Activated CD4-positive, alpha-beta T cell treated with anti-CD3 and anti-CD28 coated beads for 36 hours (primary cell): ENCODE measurements at places on chromosomes 5 and 9.

GRCh38 chr9:107853461-107853860 lies 363.9 kb upstream of the KLF4 start:
- no peak for DNase-seq

DNA sequence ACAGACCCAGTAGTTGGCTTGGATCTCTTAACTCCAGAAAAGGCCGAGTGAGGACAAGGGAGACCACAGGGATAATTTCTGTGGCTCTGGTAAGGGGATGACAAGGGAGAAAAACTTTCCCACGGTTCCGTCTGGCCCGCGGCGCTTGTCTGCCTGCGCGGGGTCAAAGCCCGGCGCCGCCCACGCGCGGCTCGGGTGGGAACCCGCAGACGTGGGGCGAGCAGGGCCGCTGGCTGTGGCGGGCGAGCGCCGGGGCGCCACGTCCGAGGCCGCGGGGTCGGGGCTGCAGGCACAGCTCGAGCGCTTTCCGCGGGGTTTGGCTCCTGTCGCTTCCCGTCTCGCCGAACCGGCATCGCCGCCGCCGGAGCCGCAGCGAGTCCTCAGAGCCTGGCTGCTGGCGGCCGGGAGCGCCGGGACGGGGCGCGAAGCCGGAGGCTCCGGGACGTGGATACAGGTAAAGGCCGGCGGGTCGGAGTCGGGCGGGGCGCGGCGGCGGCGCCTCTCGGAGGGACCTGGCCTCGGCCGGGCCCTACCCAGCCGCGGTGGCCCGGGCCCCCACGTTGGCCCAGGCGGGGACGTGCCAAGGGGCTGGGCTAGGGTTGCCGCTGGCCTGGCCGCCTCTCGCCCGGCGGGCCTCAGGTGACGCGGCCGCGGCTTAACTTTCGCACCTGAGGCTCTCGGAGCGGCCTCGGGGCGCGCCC lies at the start of gene RNF180:
Gene RNF180 (plus strand): TSS at position 344 of the 701 bp plus-strand sequence. CDS start 34,965 bp downstream, outside the sequence.
- peak; percentile 30 for DNase-seq

GRCh38 chr5:134136221-134136631 lies 21.7 kb downstream of the TCF7 start:
- peak; percentile 6 for DNase-seq

DNA sequence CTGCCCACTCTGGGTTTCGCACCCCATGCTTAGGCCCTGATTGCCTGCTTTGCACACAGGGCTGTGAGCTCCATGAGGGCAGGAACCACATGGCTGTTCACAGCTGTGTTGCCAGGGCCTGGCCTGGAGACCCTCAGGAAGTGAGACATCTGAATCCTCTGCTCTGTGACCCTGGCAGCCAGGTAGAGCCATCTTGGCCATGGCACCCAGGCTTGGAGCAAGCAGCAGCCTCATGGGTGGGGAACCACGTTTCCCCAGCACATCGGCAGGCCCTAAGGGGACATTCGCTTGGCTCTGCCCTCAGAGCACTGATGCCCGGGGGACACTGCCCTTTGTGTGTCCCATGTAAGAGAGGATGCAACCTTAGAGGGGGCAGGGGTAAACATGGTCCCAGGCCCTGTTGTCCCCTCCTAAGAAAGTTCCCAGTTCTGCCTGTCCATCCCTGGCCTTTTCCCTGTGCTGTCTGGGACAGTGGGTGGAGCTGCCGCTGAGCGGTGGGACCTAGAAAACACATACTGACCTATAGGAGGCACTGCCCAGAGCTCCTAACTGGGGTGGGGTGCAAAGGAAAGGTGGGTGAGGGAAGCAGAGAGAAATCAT lies 144.1 kb upstream of the IER5L start:
- no peak for DNase-seq

- no peak for DNase-seq
These were observed 273.4 kb downstream of the DENND1A start for GRCh38 chr9:123656565-123656964.

GRCh38 chr9:107154291-107154690 lies 128.8 kb upstream of the RAD23B start:
- DNase-seq: no peak

DNA sequence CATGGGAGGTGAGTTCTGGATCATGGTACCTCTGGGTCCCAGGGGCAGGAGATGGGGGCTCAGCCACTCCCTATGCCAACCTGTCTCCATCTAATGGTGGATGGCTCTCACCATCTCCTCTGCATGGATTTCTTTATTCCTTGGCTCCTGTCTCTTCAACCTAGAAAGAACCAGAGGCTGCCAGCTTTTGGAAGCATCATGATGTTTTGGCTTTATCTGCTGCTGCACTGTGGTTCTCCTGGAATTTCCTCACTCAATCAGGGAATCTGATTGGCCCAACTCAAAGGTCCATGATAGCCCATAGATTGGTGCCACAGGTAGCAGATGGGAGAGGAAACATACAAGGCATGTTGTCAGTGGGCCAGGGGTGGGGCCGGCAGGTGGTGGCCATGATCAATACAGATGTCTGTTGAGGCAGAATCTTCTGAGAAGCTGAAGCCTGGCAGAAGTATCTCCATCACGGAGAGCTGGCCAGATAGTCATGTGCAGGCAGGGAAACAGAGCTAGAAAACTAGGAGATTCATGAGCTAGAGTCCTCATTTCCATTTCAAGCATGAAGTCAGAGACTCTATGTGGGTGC lies 158.2 kb downstream of the MACROH2A1 start:
- DNase-seq: no peak

DNA sequence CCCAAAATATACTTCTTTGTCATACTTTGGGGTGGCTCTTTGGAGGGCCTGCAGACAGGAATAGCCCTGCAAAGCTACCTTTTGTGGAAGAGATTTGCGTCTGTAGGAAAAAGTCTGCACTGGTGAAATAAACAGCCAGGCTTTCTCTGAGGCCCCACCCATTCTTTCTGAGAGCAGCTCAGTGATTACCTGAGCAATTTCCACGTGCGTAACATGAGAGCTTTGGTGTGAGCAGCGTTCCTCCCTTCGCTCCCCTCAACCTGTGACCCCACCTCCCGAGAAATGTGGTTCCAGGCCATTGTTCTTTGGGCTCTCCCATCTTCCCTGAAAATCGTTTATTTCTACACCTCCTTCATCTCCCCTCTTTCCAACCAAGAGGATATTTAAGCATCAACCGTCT lies 23.8 kb upstream of the FBP1 start:
- no peak for DNase-seq

DNA sequence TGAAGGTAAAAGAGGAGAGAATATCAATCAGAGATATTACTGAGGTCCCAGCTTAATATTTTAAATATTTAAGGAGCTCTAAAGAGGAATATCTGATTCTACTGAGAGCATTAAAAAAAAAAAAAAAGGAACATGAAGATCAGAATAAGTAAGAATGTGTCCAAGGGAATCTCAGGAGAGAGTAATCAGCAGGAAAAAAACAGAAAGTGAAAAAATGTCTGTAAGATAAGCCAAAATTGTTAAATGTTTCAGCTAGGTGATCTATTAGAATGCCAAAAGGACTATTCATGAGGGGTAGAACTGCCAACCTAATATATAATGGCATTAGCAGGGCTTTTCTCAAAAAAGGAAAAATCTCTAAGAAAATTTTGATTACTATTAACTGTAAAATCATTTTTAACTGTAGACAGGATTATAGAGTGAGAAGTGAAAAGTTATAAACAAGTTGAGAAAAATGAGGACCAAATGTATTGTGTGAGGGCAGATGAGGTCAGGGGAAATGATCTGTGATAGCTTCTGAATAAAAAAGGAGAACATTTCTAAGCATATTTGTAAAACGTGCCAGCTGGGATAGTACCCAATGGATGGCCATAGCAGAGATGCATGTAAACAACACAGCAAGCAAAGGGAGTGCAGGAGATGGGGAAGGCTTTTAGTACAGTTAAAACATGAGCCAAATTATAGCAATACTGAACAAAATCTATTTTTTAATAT lies 9.4 kb upstream of the RHOBTB3 start:
- no peak for DNase-seq

- no peak for DNase-seq
These were observed 4.8 kb upstream of the TMEM171 start for GRCh38 chr5:73115399-73116051.

- no peak for DNase-seq
These were observed 279.4 kb downstream of the HINT1 start for GRCh38 chr5:130885691-130886090.

DNA sequence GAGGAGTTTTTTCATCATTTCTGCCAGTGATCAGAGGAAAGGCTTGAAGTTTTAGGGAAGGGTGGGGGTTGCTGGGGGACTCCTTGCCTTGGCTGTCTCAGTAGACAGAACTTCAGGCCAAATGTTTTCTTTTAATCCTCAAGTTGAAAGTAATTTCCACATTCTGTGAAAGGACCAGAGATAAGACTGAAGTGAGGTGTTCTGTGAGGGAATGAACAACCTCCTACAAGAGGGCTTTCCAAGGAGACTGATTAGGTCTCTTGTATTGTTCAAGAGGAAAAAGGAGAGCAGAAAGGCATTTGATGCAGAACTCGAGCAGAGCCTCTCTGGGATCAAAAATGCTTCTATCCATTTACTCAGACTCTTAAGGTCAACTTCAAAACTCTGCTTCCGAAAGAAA lies 282.1 kb upstream of the ATP10B start:
- no peak for DNase-seq

DNA sequence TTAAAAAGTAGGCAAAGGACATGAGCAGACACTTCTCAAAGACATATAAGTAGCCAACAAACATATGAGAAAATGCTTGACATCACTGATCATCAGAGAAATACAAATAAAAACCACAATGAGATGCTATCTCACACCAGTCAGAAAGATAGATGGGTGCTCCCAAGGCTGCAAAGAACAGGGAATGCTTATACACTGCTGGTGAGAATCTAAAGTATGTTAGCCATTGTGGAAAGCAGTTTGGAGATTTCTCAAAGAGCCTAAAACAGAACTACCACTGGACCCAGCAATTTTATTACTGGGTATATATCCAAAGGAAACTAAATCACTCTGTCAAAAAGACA lies 154.2 kb downstream of the NDUFS4 start:
- no peak for DNase-seq

DNA sequence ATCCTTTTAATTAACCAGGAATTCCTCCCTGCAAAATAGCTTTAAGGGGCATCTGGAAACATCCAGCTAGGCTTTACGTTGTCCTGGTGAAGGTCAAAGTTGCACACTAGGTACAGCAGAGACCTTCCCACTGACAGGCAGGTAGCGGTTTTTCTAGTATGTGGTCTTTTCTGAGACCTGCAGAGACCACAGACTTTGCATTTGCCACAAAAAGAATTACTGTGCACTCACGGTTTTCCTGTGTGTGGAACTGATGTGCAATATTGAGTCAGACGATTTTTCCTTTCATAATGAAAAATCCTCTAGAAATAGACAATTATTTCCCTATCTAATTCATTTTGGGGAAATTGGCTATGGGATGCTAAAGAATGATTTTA lies 417.0 kb upstream of the ADAMTSL1 start:
- no peak for DNase-seq

- peak; percentile 55 for DNase-seq
These were observed 1111.8 kb downstream of the TAF11L14 start for GRCh38 chr5:18745988-18746615.

DNA sequence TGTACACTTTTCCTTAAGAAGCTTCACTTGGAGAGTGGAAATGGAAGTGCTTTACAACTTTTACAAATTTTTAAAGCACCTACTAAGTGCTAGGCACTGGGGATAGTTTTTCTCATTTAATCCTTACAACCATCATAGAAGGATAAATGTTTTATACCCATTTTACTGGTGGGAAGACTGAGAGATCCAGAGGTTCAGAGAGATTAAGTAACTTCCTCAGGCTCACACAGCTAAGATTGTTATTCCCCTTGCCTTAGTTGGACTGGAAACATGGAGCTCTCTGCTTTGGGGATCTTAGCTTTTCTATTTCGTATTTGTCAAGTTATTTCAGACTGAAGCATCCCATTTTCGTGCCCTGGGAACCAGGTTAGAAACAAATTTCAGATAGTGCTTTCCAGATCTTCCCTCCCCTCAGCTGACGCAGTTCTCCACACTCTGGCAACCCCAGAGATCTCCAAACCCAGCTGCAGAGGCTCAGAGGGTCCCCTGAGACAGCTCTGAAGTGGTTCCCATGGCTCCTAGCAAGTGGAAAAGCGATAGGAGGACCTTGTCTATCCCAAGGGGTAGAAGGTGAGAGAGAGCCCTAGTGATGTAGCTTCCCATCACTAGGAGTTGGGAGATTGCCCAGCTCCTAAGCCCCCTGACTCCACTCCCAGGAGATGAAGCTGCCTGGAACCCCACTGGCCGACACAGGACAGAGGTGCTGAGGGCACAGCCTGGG lies 16.2 kb upstream of the GABBR2 start:
- no peak for DNase-seq

DNA sequence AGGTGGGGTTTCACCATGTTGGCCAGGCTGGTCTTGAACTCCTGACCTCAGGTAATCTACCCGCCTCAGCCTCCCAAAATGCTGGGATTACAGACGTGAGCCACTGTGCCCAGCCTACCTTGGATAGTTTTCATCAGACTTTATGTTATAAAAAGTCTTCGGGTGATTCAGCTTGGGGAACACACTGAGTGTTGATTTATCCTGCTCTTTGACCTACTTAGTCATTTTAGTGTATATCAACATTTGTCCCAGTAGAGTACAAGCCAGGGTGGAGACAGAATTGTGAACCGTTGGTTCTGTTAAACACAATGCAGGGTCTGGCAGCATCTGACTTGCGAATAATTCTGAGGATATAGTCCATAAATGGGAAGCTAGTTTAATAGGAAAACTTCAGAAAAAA lies 39.7 kb downstream of the NFX1 start:
- no peak for DNase-seq

- no peak for DNase-seq
These were observed 284.2 kb upstream of the ADAMTS16 start for GRCh38 chr5:4855880-4856279.

- no peak for DNase-seq
These were observed 88.4 kb upstream of the FST start for GRCh38 chr5:53392073-53392472.

GRCh38 chr5:43643327-43643726 lies 40.3 kb downstream of the NNT start:
- DNase-seq: no peak

GRCh38 chr5:115471345-115472063 lies 73.1 kb downstream of the FEM1C start:
- DNase-seq: no peak

DNA sequence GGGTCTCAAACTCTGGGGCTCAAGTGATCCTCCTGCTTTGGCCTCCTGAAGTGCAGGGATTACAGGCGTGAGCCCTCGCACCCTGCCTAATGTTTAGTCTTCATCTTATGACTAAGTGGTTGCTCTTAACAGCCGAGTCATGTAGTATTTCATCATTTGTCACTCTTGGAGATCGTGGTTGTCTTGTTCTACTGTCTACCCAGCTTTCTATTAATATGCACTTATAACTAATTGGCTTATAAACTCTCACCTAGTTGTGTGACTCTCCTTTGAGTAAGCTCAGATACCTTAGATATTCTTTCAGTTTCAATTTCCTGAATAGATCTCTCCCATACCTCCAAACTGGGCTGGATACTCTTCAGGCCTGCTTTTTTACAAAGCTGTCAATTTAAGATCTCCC lies 19.9 kb downstream of the SLC44A1 start:
- peak; percentile 11 for DNase-seq
